CD4-positive, alpha-beta T cell treated with Interleukin-10 for 1 hour (primary cell): ENCODE measurements at places on chromosomes 5 and 9.
A peak's percentile ranks its signal among the peaks of the same experiment; 100 is the strongest.

- no peak for DNase-seq
Measured at GRCh38 chr5:150136305-150137167, 19.1 kb downstream of the PDGFRB start.

GRCh38 chr9:87300915-87301314 is 196.8 kb upstream of the DAPK1 start:
- no peak for DNase-seq

- no peak for DNase-seq
Measured at GRCh38 chr9:99135456-99135855, 30.5 kb downstream of the TGFBR1 start.

- no peak for DNase-seq
Measured at GRCh38 chr5:101878190-101878589, 417.9 kb downstream of the SLCO4C1 start.

DNA sequence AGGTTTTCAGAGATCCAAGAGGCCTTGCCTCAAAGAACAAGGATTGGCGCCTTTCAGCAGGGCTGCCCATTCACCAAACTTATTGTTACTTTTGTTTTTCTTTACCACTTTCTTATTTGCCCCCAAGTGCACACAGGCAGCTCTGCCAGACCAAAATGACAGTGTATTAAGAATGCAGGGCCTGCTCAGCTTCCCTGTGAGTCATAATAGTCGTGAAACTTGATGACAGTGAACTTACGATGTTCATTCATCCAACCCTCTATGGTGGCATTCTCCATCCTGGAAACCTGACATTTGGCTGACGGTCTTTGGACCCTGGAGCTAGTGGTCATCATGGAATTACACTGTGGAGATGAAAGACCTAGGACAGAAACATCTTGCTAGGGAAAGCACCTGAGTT is 44.3 kb downstream of the UBE2QL1 start:
- DNase-seq: no peak

DNA sequence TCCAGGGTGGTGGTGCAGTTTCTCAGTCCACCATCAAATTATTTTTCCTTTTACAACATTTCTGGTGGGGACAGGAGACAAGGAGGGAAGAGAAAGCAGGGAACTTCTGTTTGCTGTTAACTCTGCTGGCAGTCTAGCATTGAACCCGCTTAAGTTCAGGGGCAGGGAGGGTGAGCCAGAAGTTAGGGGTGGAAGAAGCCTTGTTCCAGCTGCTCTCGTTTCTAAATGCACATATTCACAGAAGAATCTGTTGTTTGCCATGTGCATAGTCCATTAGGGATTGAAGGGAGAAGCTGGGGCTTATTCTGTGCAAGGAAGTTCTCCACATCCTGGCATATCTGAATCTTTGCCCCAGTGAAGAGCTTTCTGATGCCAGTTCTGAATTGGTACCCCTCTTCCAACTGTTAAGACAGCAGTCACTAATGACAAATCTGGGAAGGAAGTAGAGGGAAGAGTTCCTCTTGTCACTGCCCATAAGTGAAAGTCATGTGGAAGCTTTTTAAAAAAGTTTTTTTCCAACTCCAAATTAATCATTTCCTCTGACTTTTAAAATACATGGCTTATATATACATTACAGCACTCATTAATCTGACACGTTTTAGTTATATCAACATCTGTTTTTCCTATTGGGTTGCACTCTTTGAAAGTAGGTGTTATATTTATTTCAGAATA is 32.6 kb upstream of the ACOT12 start:
- no peak for DNase-seq

DNA sequence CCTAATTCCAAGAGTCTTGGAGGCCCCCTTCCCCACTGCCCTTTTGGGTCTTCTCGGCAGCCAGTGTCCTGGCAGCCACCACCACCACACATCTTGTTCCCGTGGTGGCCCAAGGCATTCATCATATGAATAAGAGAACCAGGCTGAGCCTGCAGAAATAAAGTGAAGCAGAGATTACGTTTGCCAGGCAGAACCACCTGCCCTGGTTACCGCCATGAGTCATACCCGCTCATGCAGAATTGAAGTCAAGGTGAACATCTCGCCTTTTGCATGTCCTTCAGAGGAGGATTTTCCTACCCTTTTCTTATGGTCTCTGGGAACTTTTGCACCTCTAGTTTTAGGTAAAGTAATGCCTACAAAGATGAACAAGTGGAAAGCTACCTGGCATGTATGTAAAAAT is 119.5 kb upstream of the LMX1B start:
- DNase-seq: no peak

DNA sequence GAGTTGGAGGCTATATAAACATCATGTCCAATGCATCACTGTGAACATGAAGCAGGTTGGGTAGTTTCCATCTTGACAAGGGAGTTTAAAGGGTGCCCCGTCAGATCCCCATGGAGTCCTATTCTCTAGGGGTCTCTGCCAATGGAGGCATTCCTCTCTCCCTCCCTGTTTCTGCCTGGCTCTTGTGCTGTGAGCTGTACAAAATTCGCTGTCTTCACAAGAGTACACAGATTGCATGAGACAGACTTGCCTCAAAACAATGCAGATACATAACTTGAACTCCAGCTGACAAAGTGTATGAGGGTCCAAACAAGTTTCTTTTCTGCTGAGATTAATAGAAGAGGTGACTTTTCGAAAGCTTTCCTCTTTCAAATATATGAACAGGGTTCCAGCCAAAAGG is 165.2 kb downstream of the SPOCK1 start:
- DNase-seq: no peak

- no peak for DNase-seq
Measured at GRCh38 chr5:154498591-154498990, 20.6 kb upstream of the HAND1 start.

DNA sequence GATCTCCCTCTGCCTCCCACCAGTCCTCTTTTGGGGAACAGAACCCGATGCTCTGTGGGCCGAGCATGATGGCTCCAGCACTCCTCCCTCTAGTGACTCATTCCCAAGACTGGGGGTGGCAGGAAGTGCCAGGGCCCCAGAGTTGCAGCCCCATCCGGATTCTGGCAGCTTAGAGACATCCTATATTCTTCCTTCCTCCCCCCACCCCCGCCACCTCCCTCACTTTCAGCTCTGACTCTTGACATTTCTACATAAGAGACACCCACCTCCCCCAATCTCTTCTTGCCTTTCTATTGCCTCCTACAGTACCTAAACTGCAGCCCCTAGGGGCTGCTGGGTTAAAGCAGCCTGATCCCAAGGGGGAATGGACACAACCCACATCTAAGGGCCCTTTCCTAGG is 47.1 kb upstream of the MATR3 start:
- DNase-seq: no peak

DNA sequence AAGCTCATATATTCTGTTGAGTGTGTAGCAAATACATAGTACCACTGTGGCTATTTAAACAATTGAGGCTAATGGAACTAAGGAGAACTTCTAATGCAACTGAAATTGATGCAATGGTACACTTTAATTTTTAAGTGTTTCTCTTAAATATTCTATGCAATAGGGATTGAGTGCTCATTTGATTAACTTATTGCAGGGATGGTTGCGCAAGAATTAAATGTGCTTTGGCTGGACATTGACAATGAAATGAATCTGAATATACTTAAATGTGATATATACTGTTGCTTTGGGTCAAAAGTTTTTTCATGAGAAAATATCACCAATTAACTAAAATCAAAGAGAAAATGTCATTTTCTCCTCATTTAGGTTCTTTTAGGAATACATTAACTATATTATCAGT is 227.1 kb downstream of the ARL15 start:
- DNase-seq: no peak

DNA sequence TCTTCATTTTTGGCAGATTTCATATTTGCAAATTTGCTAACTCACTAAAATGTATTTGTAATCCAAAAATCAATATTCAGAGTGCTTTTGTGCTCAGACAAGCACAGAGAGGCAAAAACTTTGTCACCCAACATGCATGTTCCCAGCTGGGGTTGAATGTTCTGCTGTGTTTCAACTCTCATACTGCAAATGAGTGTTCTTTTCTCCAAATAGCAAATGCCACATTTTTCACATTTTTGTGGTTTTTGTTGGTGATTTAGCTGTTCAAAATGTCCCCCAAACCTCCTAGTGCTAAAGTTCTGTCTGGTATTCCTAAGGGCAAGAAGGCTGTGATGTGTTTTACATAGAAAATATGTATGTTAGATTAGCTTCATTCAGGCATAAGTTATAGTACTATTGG is 87.3 kb upstream of the PCSK5 start:
- DNase-seq: no peak

DNA sequence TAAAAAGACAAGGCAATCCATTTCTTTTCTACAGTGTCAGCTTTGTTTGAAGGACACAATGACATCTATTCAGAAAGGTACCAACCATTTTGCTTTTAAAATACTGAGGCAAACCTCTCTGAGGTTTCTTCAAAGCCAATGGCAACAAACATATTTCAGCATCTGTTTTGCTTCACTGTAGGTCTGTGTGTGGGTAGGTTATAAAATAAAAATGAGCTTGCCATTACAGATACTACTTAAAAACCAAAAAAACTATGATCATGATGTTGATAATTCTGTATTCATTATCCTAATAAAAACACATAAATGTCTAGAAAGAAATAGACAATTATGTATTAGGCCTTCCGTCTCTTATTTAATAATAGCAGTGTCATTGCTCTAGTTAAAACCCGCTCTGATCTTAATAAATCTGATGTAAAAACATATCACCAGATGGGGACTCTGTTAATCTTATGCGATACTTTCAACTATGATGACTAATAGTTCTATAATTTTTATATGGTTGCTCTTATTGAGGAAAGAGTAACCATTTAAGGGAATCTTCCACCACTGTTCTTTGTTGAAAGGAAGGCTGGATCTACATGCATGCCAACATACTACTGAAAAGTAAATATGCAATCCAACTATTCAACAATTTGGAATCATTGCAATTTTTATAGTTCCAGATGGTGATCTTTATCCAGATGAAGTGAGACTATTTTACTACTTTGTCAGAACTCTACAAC is 647.2 kb downstream of the PDE4D start:
- DNase-seq: no peak

GRCh38 chr5:136120529-136120928 is 12.1 kb upstream of the SMAD5 start:
- DNase-seq: no peak

GRCh38 chr5:170571875-170572852 is 68.3 kb downstream of the KCNIP1 start:
- no peak for DNase-seq

DNA sequence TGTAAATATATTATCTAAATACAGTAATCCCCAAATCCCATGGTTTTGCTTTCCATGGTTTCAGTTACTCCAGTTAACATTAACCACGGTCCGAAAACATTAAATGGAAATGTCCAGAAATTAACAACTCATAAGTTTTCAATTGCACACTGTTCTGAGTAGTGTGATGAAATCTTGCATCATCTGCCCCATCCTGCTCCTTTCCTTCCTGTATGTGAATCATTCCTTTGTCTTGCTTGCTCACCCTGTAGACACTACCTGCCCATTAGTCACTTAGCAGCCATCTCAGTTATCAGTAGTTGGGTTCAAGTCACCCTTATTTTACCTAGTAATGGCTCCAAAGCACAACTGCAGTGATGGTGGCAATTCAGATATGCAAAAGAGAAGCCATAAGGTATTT is 1568.5 kb upstream of the WWC1 start:
- DNase-seq: no peak

DNA sequence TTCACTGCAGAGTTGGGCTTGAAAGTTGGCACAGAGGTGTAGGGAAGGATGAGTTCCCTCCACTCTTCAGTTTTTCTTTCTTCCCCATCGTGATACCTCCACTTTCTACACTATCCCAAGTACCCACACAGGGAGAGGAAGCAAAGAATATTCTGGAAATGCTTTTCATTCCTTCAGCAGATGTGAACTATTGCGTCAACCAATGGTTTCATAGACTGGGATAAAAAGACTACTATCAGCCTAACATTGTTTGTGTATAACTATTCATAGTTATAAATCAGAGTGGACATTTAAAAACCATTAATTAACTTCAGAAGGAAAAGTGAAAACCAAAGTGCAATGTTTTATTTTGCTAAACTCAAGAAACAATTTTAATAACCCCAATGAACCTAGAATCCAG is 63.6 kb upstream of the MAMDC2 start:
- no peak for DNase-seq

DNA sequence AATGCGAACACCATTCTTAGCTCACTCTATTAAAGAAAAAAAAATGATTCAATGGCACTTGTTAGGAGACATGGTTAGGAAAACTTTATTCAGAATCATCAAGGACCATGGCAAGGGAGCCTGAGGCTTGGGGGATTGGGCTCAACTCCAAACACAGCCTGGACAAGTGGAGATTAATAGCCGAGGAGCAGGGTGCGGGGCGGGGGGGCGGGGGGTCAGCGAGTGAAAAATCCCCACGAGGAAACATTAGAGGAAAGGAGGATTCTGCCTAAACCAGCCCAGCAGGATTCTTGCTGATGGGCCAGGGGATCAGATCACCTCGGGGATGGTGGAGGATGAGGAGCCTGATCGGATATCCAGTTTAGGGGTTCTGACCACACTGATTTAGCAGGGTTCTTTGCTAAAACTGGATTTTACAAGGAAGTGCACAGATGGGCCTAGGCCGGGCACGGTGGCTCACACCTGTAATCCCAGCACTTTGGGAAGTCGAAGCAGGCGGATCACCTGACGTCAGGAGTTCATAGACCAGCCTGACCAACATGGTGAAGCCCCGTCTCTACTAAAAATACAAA is 24.4 kb upstream of the FIBCD1 start:
- no peak for DNase-seq

- DNase-seq: no peak
Measured at GRCh38 chr5:149837680-149838269, 106.8 kb downstream of the PDE6A start.

GRCh38 chr5:43773478-43773844 is 170.5 kb downstream of the NNT start:
- no peak for DNase-seq

- DNase-seq: no peak
Measured at GRCh38 chr9:101778332-101778731, 39.9 kb upstream of the GRIN3A start.

DNA sequence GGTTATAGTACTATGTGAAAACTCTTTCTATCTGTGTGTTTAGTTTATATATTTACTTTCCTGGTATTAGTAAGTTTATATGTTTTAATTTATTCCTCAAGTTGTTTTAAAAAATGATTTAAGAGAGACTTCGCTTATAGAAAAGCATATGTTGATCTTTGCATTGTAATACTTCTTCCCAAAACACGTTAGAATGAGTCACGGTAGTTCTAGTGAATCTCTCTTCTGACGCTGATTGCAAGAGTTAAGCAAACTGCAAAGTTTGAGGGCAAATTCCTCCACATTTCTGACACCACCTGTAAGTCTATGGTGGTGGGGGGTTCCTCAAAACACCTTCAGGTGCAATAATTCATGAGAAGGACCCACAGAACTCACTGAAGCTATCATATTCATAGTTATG is 327.2 kb downstream of the GLIS3 start:
- DNase-seq: no peak

GRCh38 chr5:6551955-6552313 is 80.9 kb downstream of the NSUN2 start:
- DNase-seq: no peak

DNA sequence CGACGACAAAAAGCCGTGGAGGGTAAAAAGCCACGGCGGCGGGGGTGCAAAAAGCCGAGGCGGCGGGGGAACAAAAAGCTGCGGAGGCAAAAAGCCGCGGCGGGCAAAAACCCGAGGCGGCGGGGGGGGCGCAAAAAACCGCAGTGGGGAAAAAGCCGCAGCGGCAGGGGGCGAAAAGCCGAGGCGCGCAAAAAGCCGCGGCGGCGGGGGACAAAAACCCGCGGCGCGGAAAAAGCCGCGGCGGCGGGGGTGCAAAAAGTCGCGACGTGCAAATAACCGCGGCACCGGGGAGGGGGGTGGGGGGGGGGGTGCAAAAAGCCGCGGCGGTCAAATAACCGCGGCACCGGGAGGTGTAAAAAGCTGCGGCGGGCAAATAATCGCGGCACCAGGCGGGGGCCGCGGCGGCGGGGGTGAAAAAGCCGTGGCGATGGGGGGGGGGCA is 511.5 kb downstream of the FOXD4L5 start:
- DNase-seq: peak; percentile 36
